ENCODE measurements at places on chromosomes 3 and 15.

DNA sequence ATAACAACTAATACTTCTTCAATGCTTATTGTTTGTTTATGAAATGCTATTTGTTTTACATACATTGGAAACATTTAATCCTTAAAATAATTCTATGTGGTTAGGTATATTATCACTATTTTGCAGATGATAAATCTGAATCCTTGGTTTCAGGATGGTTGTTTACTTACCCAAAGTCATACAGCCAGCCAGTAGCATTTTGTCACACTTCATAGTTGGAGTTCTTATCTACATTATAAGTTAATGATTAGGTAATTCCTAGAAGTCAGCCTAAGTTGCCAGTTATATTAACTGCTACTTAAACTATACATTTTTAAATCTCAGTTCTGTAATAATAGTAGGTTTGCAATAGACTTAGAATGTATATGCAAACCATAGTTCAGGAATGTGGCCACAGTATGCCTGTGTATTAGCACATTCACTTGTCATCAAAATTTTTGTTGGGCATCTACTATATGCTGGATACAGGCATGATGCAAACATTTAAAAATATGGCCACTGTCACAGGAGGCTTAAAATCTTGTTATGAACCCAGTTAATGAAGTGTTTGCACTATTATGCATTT, 187.9 kb downstream of the UBE2E2 start:
- no peak for DNase-seq

GRCh38 chr3:80263260-80263659, 495.5 kb upstream of the ROBO1 start:
- no peak for DNase-seq

DNA sequence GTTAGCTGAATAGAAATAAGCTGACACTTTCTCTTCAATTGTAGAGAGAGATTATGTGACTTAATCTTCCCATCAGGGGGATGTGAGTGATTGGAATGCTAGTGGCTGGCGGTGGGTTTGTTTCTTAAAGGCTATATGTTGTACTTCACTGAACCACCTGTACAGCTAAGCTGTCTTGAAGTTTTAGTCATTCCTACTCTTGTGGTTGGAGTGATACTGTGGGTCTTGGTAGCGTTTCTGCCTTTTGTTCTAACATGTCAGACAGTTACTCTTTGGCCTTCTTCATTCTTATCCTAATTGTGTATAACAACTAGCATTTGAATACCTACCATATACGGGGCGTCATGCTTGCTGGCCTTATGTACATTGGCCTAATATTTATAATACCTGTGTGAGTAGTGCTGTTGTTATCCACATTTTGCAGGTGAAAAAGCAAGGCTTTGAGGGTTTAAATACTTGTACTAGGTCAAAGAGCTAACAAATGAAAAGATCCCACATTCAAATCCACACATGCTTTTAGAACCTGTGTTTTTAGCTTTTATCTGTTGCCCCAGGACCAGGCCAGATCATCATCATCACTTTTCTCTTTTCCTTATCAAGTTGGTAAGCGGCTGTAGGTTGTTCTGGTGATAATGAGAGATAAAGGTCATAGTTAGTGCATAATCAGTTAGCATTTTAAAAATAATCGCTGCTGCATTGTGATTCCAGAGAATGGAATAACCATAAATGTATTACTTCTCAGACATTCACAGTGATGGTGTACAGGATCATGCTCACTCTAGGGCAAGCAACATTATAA, 50.2 kb downstream of the AKAP13 start:
- no peak for DNase-seq

DNA sequence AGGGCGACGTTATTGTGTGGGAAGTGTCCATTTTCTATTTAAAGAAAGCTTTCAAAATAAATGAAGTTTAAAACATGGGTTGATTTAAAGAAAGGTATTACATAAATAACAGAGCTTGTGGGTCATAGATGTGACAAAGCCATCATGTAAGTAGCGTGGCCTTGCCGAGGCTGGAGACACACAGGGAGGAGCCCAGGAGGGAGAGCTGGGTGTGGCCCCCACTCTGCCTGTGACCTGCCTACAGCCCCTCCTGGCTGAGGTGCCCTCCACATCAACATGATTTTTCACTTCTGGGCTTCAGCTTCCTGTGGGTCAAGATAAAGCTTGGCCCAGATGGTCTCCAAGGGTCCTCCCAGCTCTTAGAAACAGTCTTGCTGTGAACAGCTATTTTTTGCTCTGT, 12.5 kb upstream of the MGLL start:
- DNase-seq = no peak

GRCh38 chr3:185722881-185723280, 102.0 kb downstream of the IGF2BP2 start:
- DNase-seq = no peak

- peak; percentile 68 for DNase-seq
Measured at GRCh38 chr15:80695099-80695910, at the start of gene ABHD17C. ABHD17C (plus strand) TSS chr15:80695310; CDS start chr15:80695430, 120 bp downstream.

GRCh38 chr15:75884041-75884440, 19.6 kb upstream of the FBXO22 start:
- peak; percentile 69 for DNase-seq

GRCh38 chr3:129473769-129474152, 33.7 kb downstream of the IFT122 start:
- no peak for DNase-seq

DNA sequence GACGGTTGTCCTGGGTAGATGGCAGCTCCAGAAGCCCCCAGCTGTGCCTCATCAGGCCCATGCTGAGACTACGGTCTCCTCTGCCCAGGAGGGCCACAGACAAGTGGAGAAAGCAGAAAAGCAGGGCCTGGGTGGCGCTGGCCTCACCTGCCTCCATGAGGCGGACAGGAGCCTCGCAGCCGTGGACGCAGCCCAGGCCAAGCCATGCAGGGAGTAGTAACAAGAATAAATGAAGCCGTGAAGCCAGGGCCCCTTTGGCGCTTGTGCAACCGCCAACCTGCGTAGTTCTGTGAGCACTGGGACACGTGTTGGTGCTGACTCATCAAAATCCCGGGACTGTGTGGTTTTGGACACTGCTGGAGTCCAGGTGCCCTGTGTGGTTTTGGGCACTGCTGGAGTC, 12.3 kb upstream of the MUC4 start:
- no peak for DNase-seq

- DNase-seq = no peak
Measured at GRCh38 chr3:17023006-17023664, 138.4 kb downstream of the PLCL2 start.

DNA sequence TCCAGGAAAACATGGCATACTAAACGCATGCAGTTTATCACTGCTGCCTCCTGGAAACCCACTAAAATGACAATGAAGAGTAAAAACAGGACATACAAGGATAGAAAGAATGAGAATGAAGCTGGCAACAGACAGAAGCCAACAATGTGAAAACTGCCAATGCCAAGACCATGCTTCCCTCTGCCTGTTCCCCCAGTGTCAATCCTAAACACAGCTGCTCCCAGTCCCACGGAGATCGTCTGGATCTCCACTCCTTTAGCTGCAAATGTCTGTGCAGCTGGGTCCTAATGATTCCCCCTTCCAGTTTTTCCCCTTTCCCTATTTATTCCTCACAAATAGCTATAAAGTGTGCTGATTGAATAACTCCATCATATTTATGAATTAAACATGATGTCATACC, 16.1 kb downstream of the LEO1 start:
- DNase-seq = no peak

- DNase-seq = no peak
Measured at GRCh38 chr3:25349828-25350724, 78.0 kb upstream of the RARB start.

GRCh38 chr3:127305499-127306060, 17.7 kb upstream of the PRR20G start:
- DNase-seq = no peak

DNA sequence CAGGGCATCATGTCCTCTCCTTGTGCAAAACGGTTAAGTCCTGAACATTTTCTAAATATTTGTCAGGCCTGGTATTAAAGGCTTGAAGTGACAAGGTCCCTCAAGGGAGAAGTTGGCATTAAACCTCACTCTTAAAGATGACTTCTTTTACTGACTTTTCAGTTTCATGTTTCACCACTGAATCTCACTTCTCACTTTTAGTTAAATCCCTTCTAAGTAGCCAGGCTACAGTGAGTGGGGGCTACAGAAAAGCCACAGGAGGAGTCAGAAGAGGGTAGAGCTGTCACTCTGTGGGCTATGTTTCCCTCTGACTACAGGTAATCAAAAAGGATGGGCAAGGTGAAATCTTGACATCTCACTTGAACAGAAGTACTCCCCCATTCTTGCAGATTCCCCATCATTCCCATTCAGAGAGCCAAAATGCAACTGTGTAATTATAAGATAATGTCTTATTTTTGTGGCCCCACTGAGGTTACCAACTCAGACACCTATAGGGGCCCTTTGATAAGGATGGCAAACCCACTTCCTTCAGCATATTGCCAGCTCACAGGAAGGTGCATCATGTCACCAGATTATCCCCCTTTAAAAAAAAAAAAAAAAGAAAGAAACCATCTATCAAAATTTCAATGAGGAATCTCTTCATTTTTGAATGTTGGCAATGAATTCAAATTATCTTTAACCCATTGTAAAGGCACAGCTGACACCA, 790.1 kb upstream of the CFAP20DC start:
- DNase-seq = no peak

- peak; percentile 96 for DNase-seq
Measured at GRCh38 chr3:70861234-70861633, 548.8 kb upstream of the MDFIC2 start.

DNA sequence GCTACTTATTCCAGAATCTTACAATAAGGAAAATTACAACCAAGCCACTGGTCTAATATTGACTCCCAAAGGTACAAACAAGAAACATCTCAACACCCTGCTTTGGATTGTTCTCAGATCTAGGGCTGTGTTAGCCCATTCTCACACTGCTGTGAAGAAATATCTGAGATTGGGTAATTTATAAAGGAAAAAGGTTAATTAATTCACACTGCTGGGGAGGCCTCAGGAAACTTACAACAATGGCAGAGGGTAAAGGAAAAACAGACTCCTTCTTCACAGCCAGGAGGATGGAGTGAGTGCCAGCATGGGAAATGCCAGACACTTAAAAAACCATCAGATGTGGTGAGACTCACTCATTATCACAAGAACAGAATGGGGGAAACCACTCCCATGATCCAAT, 208.3 kb downstream of the ULK4 start:
- DNase-seq = no peak
